Articular chondrocyte of knee joint (primary cell): ENCODE measurements at places on chromosomes 4 and X. TPM values are rescaled to one million over a fixed set of nuclear protein-coding genes. Genes with fewer than 3 reads are reported as not detected.

Gene MUC7
- total RNA-seq = not detected in 2 replicates

Gene ADAM29
- total RNA-seq = not detected in 2 replicates

Gene TECRL
- not detected in 2 replicates for total RNA-seq

Gene TMSB15C
- total RNA-seq = 2.5 TPM in 2 replicates
